ENCODE measurements at places on chromosomes 5 and 9. TPM values are rescaled to one million over a fixed set of nuclear protein-coding genes. Genes with fewer than 3 reads are reported as not detected.

The MEF2C gene
- polyA plus RNA-seq = 0.48 TPM

The ADGRV1 gene
- not detected for polyA plus RNA-seq

The FRMD3 gene
- polyA plus RNA-seq = not detected

The WDR38 gene
- polyA plus RNA-seq = not detected

The ANKRD34B gene
- polyA plus RNA-seq = not detected

The TRIM36 gene
- not detected for polyA plus RNA-seq

The ARHGEF28 gene
- polyA plus RNA-seq = not detected

The TEX48 gene
- not detected for polyA plus RNA-seq
